Colonic mucosa (tissue), 4 donors: ENCODE measurements at places on chromosomes 16 and 17. TPM values are rescaled to one million over a fixed set of nuclear protein-coding genes. Genes with fewer than 3 reads are reported as not detected.

- no peaks in the 10 kb centered on the region for H3K27me3 ChIP-seq
- DNase-seq = no peak
- H3K27ac ChIP-seq = no peak overlapping the region
- no peaks in the 10 kb centered on the region for H3K4me1 ChIP-seq
- H3K36me3 ChIP-seq = no peaks in the 10 kb centered on the region
Measured at GRCh38 chr16:3096362-3096761, 2.7 kb downstream of the ZSCAN10 start.

- H3K4me3 ChIP-seq = no peak overlapping the region
- H3K36me3 ChIP-seq = peaks cover 3% of the 10 kb centered on the region
- H3K4me1 ChIP-seq = no peaks in the 10 kb centered on the region
- H3K27ac ChIP-seq = no peak overlapping the region
- no peaks in the 10 kb centered on the region for H3K27me3 ChIP-seq
- DNase-seq = no peak
Measured at GRCh38 chr17:82627405-82627804, 20.8 kb downstream of the WDR45B start.

GRCh38 chr17:74937064-74938051 is 1.7 kb downstream of the OTOP3 start:
- H3K4me3 ChIP-seq = no peak overlapping the region
- H3K27ac ChIP-seq = no peak overlapping the region
- no peaks in the 10 kb centered on the region for H3K36me3 ChIP-seq
- no peaks in the 10 kb centered on the region for H3K4me1 ChIP-seq
- peaks cover 29% of the 10 kb centered on the region for H3K27me3 ChIP-seq
- DNase-seq = no peak

GRCh38 chr16:83581082-83581481 is 226.7 kb upstream of the HSBP1 start:
- no peak for DNase-seq
- H3K27me3 ChIP-seq = no peaks in the 10 kb centered on the region
- H3K27ac ChIP-seq = no peak overlapping the region
- no peaks in the 10 kb centered on the region for H3K36me3 ChIP-seq
- H3K4me1 ChIP-seq = no peaks in the 10 kb centered on the region

The ARHGAP44 gene
- total RNA-seq = 51.5 TPM

- H3K4me3 ChIP-seq = no peak overlapping the region
- no peak overlapping the region for H3K27ac ChIP-seq
- H3K36me3 ChIP-seq = no peaks in the 10 kb centered on the region
- H3K4me1 ChIP-seq = no peaks in the 10 kb centered on the region
- no peaks in the 10 kb centered on the region for H3K27me3 ChIP-seq
Measured at GRCh38 chr17:64117981-64118979, 11.7 kb downstream of the ERN1 start.

DNA sequence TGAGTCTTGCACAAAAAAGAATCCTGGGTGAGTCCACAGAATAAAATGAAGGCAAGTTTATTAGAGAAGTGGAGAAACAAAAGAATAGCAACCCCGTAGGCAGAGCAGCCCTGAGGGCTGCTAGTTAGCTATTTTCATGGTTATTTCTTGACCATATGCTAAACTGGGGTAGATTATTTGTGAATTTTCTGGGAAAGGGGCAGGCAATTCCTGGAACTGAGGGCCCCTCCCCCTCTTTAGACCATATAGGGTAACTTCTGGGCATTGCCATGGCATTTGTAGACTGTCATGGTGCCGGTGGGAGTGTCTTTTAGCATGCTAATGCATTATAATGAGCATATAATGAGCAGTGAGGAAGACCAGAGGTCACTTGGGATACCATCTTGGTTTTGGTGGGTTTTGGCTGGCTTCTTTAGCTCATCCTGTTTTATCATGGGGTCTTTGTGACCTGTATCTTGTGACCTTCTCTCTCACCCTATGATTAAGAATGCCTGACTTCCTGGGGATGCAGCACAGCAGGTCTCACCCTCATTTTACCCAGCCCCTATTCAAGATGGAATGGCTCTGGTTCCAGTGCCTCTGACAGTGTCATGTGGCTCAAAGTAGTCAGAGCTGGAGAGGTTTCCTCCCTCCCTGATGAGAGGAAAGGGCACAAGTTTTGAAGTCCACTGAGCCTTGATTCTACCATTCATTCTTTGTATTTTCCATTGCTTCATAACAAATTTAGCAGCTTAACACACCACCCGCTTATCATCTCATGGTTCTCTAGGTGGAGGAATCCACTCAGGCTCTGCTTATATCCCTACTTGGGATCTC is 55.7 kb upstream of the LGALS9 start:
- DNase-seq = no peak
- H3K27me3 ChIP-seq = no peaks in the 10 kb centered on the region
- no peak overlapping the region for H3K27ac ChIP-seq
- H3K36me3 ChIP-seq = no peaks in the 10 kb centered on the region

The PRSS36 gene
- 3.6 TPM for total RNA-seq

GRCh38 chr16:30108059-30108850 is 5.1 kb downstream of the GDPD3 start:
- H3K27ac ChIP-seq = no peak overlapping the region
- H3K4me3 ChIP-seq = no peak overlapping the region
- H3K36me3 ChIP-seq = no peaks in the 10 kb centered on the region
- H3K4me1 ChIP-seq = peaks cover 2% of the 10 kb centered on the region
- H3K27me3 ChIP-seq = no peaks in the 10 kb centered on the region
- no peak for DNase-seq

DNA sequence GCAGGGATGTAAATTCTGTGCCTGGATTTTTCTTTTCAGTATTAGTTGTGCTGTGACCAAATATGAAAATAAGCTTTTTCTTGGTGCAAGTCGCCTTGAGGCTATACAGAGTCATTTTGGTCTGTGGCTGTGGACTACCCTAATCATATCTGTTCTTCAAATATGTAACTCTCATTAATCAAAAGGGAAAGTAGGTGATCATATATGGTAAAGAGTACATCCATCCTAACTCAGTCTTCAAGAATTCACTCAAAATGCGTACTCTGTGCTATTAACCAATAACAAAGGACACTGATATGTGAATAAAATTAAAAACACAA is 2.6 kb downstream of the CPD start:
- DNase-seq = no peak
- no peak overlapping the region for H3K27ac ChIP-seq
- no peaks in the 10 kb centered on the region for H3K27me3 ChIP-seq

The ZNF624 gene
- total RNA-seq = 5.8 TPM

DNA sequence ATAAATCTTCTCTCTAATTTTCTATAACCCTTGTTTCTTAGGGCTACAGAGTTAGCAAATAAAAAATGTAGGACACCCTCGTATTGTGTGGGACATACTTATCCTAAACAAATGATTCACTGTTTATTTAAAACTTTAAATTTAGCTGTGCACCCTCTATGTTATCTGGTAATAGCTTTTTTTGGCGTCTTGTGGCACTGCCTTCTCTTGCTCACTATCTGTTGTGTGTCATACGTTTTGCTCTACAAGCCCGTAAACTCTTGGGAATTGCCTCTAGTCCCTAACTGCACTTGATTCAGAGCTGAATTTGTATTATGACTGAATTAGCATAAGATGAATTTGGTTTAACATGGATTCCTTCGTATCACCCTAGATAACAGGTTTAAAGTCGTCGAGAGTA is 144.3 kb upstream of the MYOCD start:
- H3K4me1 ChIP-seq = no peaks in the 10 kb centered on the region
- no peak for DNase-seq
- H3K27me3 ChIP-seq = no peaks in the 10 kb centered on the region
- H3K4me3 ChIP-seq = no peak overlapping the region
- H3K36me3 ChIP-seq = no peaks in the 10 kb centered on the region

GRCh38 chr17:83175822-83176622 is 96.6 kb downstream of the METRNL start:
- no peaks in the 10 kb centered on the region for H3K36me3 ChIP-seq
- H3K27me3 ChIP-seq = no peaks in the 10 kb centered on the region
- H3K27ac ChIP-seq = no peak overlapping the region
- no peak overlapping the region for H3K4me3 ChIP-seq
- H3K4me1 ChIP-seq = no peaks in the 10 kb centered on the region

The PLCG2 gene
- 9.1 TPM for total RNA-seq

- H3K4me1 ChIP-seq = no peaks in the 10 kb centered on the region
- H3K27ac ChIP-seq = no peak overlapping the region
Measured at GRCh38 chr17:80619535-80620235, 75.0 kb downstream of the RPTOR start.

The TNS4 gene
- 20.4 TPM for total RNA-seq

The TSR1 gene
- total RNA-seq = 13.7 TPM

DNA sequence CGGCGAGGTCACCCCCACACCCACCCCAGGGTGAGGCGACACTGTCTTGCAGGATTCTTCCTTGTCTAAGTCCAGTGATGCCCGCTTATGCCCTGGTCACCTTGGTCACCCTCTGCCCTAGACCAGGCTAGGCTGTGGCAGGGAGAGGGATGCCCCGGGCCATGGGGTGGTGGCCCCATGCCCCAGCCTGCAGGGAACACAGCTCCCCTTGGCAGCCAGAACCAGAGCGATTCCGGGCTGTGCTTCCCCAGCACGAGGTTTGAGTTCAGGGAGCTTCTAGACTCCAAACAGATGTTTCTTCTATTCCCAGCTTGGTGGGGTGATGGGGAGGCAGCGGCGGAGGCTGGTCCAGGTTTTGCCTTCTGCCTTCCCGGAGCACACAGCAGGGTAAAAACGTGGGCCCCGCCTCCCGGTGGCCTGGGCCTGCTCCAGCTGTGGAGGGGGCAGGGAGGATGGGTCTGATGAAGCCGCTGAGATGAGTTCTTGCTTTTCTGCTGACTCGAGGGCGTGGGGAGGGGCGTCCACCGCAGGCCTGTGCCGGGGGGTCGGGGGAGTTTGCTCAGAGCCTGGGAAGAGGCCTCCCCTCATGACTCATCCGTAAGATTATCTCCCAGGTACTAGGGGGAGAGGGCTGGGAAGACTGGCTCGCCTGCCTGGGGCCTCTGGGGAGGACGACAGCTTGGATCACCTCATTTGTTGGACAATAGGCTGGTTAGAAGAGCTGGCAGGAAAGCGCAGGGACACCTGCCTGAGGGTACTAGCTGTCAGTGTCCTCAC is 15.4 kb downstream of the SMTNL2 start:
- no peaks in the 10 kb centered on the region for H3K4me1 ChIP-seq
- no peak overlapping the region for H3K4me3 ChIP-seq
- DNase-seq = peak; percentile 44
- H3K36me3 ChIP-seq = no peaks in the 10 kb centered on the region
- H3K27me3 ChIP-seq = no peaks in the 10 kb centered on the region

- no peak overlapping the region for H3K4me3 ChIP-seq
- no peak overlapping the region for H3K27ac ChIP-seq
- no peaks in the 10 kb centered on the region for H3K27me3 ChIP-seq
- no peaks in the 10 kb centered on the region for H3K36me3 ChIP-seq
Measured at GRCh38 chr16:22123146-22123545, 30.8 kb downstream of the VWA3A start.

The CLDN6 gene
- 1.2 TPM for total RNA-seq

DNA sequence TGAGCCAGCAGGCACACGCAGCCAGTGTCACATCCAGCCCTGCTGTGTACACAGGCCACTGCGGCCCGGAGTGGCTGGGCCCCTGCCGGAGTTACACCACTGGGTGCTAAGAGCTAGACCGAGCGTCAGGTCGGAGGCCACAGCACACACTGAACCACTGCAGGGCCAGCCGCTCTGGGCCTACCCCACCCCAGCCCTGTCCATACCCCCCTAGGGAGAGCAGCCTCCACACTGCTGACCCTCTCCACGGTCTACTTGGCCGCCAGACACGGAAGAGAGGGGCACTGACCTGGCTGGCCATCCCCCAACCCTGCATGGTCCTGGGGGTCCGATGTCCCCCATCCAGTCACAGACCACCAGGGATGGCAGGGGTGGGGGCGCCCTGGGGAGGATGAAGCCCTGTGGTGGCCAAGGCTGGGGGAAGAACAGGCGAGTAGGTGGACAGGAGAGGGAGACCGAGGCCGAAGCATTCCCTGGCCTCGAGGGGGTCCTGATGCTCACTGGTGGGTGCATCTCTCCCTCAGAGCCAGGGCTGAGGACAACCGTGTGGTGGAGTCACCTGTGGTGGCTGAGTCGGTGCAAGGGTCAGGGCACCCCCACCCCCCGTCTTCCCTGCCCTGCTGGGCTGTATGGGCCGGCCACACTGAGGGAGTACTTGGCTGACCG is 34.9 kb upstream of the ZC3H18 start:
- no peak overlapping the region for H3K27ac ChIP-seq
- DNase-seq = no peak
- H3K4me3 ChIP-seq = peak overlapping the region; percentile 50
- H3K4me1 ChIP-seq = peaks cover 7% of the 10 kb centered on the region
- H3K36me3 ChIP-seq = no peaks in the 10 kb centered on the region
- peaks cover 13% of the 10 kb centered on the region for H3K27me3 ChIP-seq

GRCh38 chr17:28433721-28434120 is 27.7 kb upstream of the SLC46A1 start:
- H3K36me3 ChIP-seq = no peaks in the 10 kb centered on the region
- no peak for DNase-seq
- no peaks in the 10 kb centered on the region for H3K4me1 ChIP-seq
- H3K4me3 ChIP-seq = no peak overlapping the region
- no peaks in the 10 kb centered on the region for H3K27me3 ChIP-seq
- H3K27ac ChIP-seq = no peak overlapping the region

The CEP112 gene
- 5.9 TPM for total RNA-seq

DNA sequence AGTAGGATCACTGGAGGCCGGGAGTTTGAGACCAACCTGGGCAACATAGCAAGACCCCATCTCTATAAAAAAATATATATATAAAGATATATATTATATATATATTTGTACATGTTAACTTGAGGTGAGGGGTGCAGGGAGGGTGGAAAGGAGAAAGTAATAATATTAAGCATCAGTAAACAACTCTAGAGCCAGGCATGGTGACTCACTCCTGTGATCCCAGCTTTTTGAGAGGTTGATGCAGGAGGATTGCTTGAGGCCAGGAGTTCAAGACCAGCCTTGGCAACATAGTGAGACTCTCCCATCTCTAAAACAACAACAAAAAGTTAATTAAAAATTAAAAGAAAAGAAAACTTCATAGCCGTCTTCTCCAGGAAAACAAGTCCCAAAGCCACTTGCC is 61.7 kb upstream of the SMURF2 start:
- no peaks in the 10 kb centered on the region for H3K4me1 ChIP-seq
- H3K27ac ChIP-seq = no peak overlapping the region
- no peaks in the 10 kb centered on the region for H3K36me3 ChIP-seq

The C16orf96 gene
- 0.08 TPM for total RNA-seq

- H3K27me3 ChIP-seq = no peaks in the 10 kb centered on the region
- H3K4me3 ChIP-seq = peak within 1 kb of the TSS; percentile 60
- H3K4me1 ChIP-seq = peaks cover 37% of the 10 kb centered on the region
- peak; percentile 89 for DNase-seq
Measured at GRCh38 chr16:2520097-2520783, at the start of gene AMDHD2. AMDHD2 (plus strand) TSS chr16:2520371; CDS start chr16:2520459, 88 bp downstream.

The HCFC1R1 gene
- 30.0 TPM for total RNA-seq

GRCh38 chr16:53054670-53055485 is at the start of gene CHD9:
CHD9 (plus strand) TSS chr16:53054991; CDS start chr16:53156090, 101,099 bp downstream.
- no peaks in the 10 kb centered on the region for H3K27me3 ChIP-seq
- H3K36me3 ChIP-seq = no peaks in the 10 kb centered on the region
- peak within 1 kb of the TSS; percentile 83 for H3K27ac ChIP-seq
- peaks cover 7% of the 10 kb centered on the region for H3K4me1 ChIP-seq
- DNase-seq = peak; percentile 83

- H3K4me1 ChIP-seq = no peaks in the 10 kb centered on the region
- H3K27me3 ChIP-seq = no peaks in the 10 kb centered on the region
- H3K4me3 ChIP-seq = no peak overlapping the region
- H3K36me3 ChIP-seq = no peaks in the 10 kb centered on the region
Measured at GRCh38 chr16:76204249-76204648, 73.0 kb upstream of the CNTNAP4 start.

The SLC16A11 gene
- total RNA-seq = 0.22 TPM

GRCh38 chr17:58310511-58311428 is 17.8 kb downstream of the TSPOAP1 start:
- no peaks in the 10 kb centered on the region for H3K36me3 ChIP-seq
- no peaks in the 10 kb centered on the region for H3K4me1 ChIP-seq
- no peak for DNase-seq
- H3K27ac ChIP-seq = no peak overlapping the region
- no peak overlapping the region for H3K4me3 ChIP-seq
- no peaks in the 10 kb centered on the region for H3K27me3 ChIP-seq
